ENCODE measurements at places on chromosomes 6 and 20.

- DNase-seq, result peak; percentile 74
Measured at GRCh38 chr20:8043687-8044282, 24.2 kb upstream of the TMX4 start.

DNA sequence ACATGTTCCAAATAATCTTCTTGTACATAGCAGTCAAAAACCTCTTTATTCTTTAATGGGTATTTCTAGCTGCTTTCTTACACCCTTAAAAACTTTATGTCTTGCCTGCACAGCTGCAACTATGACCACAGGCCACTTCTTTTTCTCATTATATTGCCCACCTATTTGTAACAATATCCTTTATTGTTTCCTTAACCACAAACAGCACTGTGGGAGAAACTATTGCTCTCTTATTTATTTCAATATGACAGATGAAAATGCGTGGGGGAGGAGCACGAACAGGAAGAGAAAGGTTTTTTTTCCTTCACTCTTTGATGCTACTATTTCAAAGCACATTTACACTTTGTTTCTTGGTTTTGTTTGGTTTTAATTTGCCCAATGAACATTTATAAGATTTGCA lies 253.5 kb downstream of the GJA1 start:
- no peak for DNase-seq

DNA sequence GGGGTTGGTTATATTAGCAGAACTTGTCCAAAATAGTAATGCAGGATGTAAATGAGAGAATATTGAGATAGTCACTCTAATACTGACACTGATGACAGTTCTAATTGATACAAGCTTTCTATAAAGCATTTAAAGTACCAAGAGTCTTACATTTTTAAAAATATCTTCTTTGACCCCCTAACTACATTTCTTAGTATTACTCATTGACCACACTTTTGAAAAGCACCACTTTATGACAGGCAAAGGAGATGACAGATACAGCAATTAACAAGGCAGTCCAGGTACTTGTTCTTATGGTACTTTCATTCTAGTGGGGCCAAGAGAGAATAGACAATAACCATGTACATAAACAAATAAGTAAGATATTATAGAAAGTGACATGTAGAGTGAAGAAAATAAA lies 139.4 kb upstream of the EYA4 start:
- no peak for DNase-seq

- no peak for DNase-seq
Measured at GRCh38 chr6:2108700-2109306, 136.6 kb downstream of the GMDS start.

DNA sequence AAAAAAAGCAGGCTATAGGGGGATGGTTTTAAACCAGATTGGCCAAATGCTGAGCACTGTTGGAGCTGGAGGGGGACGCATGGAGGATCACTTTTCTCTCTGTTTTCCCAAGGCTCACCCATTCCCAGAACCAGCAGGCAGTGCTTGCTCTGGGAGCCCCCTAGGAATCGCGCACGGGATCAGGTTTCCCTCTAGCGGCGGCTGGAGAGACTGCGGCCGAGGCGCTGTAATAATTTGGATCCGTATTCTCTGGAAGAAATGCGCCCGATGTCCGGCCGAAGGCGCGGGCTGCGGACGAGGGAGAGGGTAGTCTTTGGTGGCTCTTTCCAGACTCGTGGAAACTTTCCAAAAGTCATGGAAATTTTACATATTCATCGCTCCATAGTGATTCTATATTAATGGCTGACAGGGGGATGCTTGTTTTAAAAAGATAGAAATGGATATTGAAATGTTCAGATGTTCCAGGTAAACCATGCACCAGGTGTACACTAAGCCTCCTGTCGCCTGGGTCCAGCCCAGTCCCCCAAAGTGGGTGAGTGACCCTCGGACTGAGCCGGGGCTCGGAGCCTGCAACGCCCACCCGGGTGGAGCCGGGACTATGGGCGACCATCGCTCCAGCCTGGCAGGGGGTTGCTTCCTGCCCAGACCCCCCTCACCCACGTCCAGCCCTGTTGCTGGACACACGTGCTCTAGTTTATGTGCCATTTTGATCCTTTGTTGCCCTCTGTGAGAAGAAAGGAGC lies 78.7 kb upstream of the PHACTR3 start:
- peak; percentile 15 for DNase-seq

- no peak for DNase-seq
Measured at GRCh38 chr6:137233911-137234863, 15.0 kb upstream of the IFNGR1 start.

- no peak for DNase-seq
Measured at GRCh38 chr6:167759206-167759605, 67.5 kb upstream of the AFDN start.

GRCh38 chr6:166530211-166531095 lies 56.0 kb downstream of the RAMACL start:
- DNase-seq, result no peak

GRCh38 chr6:53373638-53374037 lies 24.9 kb upstream of the ELOVL5 start:
- DNase-seq, result no peak

Measured in SW 1271 (cell line).